ENCODE measurements at places on chromosomes 3 and 15.

GRCh38 chr3:195583831-195584542 lies at the start of gene APOD:
TSS of gene APOD (minus strand) at chr3:195583940. CDS start at chr3:195579461, 4,479 bp downstream.
- DNase-seq, result no peak

- DNase-seq, result no peak
These were observed 123.9 kb downstream of the RAB11A start for GRCh38 chr15:65993236-65993635.

DNA sequence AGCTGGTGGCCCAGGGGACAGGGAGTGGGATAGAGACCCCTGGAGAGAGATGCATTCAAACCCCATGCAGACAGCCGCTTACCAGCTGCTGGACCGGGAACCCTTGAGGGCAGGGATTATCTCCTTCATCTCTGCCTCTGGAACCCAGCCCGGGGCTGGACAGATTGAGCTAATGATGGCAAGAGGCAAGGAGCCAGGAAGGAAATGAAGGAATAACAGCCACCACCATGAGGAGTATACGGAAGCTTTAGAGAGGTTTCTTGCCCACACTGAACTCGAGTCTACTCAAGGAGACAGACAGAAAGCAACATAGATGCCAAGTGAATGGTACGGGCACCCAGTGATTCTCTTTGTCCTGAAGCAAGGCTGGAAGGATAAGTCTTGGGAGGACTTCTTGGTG lies 23.2 kb downstream of the HAPLN3 start:
- no peak for DNase-seq

DNA sequence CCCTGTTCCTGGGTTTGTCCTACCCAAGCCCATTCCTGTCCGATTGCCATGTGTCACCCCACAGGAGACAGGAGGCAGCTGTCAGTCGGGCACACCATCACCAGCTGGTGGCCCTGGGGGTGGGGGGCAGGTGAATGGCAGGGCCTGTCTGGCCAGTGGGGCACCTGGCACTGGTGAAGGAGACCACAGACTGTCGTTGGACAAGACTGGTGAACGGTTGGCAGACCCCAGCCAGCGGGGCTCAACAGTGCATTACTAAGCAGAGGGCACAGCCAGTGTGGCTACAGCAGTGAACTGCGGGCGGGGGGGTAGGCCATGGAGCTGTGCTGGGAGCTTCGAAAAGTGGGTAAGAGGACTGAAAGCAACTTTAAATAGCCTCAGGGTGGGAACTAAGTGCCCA lies 2.1 kb downstream of the SEMA7A start:
- DNase-seq, result no peak

GRCh38 chr15:38699633-38700230 lies 135.1 kb upstream of the RASGRP1 start:
- peak; percentile 82 for DNase-seq

GRCh38 chr15:46879032-46879770 lies 838.1 kb upstream of the SEMA6D start:
- DNase-seq, result no peak

GRCh38 chr3:187931770-187932278 lies 186.6 kb upstream of the BCL6 start:
- no peak for DNase-seq

DNA sequence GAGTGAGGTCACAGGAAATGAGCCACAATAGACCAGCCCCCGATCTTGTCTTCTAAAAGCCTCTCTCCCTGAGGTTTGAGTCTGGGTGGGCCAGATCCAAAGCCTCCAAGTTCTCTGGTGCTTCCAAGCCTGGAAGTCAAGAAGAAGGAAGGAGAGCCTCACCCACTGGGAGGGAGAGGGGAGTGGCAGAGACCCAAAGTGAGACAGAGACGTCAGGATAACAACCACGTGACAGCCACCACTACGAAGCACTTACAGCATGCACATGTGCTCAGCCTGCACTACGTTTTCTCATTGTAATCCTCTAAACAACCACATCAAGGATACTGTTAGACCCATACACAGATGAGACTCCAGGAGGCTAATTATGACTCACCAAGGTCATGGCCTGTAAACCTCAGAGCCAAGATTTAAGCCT lies 197.3 kb upstream of the LINGO1 start:
- no peak for DNase-seq

GRCh38 chr3:188559072-188559429 lies 405.1 kb downstream of the LPP start:
- DNase-seq, result no peak

DNA sequence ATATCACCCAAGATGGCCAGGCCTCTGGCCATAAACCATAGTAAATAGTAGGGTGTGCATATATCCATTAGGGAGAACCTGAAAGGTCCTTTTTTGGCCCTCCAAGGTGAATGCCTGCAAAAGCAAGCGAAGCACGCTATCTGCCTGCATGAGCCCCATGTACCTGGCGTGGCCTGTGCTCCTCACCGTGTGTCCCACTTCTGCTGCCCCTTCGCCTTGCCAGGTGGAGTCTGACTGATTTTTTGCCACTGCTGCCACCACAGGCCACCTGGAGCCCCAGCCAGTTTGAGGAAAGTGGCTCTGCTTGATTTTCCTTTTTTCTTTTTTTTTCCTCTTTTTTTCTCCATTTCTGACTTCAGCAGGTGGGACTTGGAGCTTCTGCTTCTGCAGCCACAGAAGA lies 139.7 kb downstream of the SNRPN start:
- no peak for DNase-seq

DNA sequence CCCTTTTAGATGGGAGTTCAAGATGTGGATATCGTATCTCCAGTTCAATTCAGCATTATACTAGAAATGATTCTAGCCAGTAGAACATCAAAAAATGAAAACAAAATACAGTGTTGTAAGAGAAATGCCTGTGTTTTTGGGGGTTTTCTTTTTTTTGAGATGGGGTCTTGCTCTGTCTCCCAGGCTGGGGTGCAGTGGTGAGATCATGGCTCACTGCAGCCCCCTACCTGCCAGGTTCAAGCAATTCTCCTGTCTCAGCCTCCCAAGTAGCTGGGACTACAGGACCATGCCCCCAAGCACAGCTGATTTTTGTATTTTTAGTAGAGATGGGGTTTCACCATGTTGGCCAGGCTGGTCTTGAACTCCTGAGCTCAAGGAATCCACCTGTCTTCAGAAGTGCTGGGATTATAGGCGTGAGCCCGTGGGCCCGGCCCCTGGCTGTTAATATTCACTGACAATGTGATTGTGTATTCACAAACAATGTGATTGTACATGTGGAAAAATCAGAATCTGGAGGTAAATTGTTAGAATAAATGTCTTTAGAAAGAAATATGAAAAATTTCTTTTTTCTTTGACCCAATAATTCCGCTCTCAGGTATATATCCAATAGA lies 59.0 kb downstream of the ARIH1 start:
- peak; percentile 43 for DNase-seq

DNA sequence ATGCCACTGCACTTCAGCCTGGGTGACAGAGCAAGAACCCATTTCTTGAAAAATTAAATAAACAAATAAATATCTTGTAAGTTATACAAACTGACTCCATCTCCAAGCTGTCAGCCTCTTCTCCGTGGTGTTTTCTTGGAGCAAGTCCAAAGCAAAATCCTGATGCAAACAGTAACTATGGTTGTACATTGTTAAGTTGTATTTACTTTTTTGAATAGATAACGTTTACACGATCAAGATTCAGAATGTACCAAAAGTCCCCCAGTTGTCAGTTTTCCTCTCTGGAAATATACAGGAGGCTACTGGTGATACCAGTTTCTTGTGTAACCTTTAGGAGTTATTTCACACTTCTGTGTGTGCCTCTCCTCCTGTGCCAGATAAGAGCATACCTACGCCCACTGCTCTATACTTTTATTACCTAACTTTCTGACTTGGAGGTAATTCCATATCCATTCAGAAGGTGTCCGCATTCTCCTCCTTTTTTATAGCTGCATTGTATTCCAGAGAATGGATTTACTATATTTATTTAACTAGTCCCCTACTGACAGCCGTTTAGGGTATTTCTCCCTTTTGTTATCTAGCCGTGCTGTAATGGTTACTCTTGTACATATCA lies 14.2 kb downstream of the CMTM7 start:
- no peak for DNase-seq

DNA sequence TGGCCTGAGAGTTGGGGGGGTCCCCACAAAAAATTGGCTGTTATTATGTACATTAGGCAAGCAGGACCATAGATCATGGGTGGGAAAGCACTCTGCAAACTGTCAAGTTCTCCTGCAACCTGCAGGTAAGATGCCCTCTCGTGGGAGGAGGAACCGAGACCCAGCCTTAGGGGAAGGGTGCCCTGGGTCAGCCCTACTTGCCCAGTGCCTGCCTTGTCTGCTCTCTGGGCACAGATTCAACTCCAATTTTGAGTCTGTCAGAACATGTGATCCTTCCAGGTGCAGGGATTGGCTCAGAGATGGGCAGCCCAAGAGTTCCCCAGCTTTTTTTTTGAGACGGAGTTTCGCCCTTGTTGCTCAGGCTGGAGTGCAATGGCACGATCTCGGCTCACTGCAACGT lies 99.2 kb downstream of the PLXNA1 start:
- no peak for DNase-seq

GRCh38 chr3:136305879-136306278 lies 55.7 kb downstream of the PCCB start:
- DNase-seq, result no peak

GRCh38 chr15:64193971-64194370 lies 31.1 kb upstream of the PPIB start:
- no peak for DNase-seq

DNA sequence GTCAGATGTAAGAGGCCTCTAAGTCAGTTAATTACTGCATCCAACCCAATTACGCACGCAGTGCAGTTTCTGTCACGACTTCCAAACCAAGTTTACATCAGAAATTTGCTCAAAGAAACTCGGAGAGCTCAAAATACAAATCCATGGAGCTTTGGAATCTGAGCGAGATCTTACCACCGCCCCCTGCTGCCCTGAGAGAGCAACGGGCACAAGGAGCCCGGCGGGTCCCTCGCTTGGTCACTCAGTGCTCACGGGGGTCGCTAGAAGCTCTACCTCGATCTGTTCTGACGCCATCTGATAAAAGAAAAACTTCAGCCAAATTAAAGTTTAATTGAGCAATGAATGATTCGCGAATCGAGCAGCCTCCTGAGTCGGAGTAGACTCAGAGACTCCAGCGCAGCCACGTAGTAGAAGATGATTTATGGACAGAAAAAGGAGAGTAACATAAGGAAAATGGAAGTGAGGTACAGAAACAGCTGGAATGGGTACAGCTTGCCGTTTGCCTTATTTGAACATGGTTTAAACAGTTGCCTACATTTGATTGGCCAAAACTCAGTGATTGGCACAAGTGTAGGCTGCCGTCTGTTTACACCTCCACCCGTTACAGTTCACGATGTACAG lies 232.7 kb upstream of the ATP10A start:
- DNase-seq, result no peak

GRCh38 chr3:24586920-24587319 lies 92.3 kb upstream of the THRB start:
- DNase-seq, result no peak

- no peak for DNase-seq
These were observed 237.1 kb upstream of the GOLGA6L4 start for GRCh38 chr15:83998486-83998885.

DNA sequence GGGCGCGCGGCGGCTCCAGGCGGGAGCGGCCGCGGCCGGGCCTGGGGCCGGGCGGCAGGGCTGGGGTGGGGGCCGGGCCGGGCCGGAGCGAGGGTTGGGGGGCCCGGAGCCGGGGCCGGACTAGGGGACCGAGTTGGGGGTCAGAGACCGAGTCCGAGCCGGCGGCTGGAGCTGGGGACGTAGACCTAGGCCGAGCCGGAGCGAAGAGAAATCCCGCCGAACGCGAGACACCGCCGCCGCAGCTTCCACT lies 37.3 kb downstream of the HMCES start:
- DNase-seq, result no peak

GRCh38 chr15:68693071-68693470 lies 114.3 kb downstream of the CORO2B start:
- DNase-seq, result no peak

- DNase-seq, result no peak
These were observed 147.1 kb downstream of the PGPEP1L start for GRCh38 chr15:98860281-98861041.

GRCh38 chr3:152454076-152454875 lies 185.5 kb downstream of the MBNL1 start:
- no peak for DNase-seq

GRCh38 chr3:30664884-30665283 lies 58.5 kb downstream of the TGFBR2 start:
- peak; percentile 61 for DNase-seq
